ENCODE measurements at places on chromosomes 12 and 14.

DNA sequence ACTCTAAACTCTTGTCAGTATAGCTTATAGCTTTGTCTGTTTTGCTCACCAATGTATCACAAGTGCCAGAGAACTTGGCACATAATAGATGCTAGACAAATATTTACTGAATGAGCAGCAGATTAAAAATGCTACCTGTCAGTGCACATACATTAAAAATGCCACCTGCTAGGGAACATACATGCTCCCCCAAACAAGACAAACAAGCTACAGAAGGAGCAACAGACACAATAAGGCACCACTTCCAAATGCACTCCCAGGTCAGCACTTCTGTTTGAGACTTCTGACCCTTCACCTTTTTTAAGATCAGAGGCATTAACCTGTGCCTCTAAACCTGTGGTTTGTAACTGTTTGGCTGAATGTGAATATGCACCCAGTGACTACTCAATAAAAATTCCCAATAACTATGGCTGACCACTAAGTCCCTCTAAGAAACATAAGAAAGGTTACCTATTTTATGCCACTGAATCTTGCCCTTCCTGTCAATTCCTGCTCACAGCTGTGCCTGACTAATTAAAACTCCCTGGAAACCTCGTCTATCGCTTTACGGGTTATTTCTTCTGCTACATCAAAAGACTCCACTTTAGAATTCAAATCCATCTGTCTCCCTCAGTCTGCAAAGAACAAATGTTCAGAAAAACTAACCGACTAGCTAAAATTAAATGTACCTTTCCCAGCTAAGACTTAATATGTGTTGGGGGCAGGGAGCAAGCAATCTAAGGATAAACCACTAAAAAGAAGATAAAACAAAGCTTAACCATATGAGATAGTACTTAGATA, 41.0 kb downstream of the HECTD4 start:
- no peak for DNase-seq
- H3K27me3 ChIP-seq, result no peaks in the 10 kb centered on the region
- no peak overlapping the region for H3K27ac ChIP-seq
- H3K4me3 ChIP-seq, result no peak overlapping the region
- H3K4me1 ChIP-seq, result peaks cover 12% of the 10 kb centered on the region
- H3K36me3 ChIP-seq, result no peaks in the 10 kb centered on the region

DNA sequence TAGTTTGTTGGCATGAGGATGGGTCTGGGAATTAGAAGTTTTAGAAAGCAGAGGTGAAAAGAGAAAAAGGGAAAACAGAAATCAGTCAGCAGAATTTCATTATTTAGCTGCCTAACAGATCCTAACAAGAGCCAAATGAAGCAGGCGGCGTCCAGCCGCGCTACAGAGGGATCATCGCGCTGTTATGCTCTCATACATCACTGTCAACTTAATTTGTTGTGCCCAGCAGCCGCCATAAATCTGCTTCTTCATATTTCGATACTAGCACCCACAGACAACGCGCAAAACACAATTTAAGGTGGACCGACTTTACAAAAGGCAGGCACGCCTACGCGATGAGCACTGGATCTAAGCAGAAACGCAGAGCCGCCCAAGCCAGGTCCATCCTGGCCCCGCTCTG, 66.7 kb downstream of the SETD3 start:
- H3K27me3 ChIP-seq, result no peaks in the 10 kb centered on the region
- peaks cover 34% of the 10 kb centered on the region for H3K4me1 ChIP-seq
- DNase-seq, result no peak
- peaks cover 12% of the 10 kb centered on the region for H3K36me3 ChIP-seq

- DNase-seq, result peak; percentile 78
- peak overlapping the region; percentile 59 for H3K4me3 ChIP-seq
Observed at GRCh38 chr12:12474931-12475795, 87.5 kb downstream of the DUSP16 start.

GRCh38 chr12:52211716-52212585, 20.1 kb upstream of the KRT80 start:
- H3K4me1 ChIP-seq, result no peaks in the 10 kb centered on the region
- H3K4me3 ChIP-seq, result no peak overlapping the region
- peaks cover 10% of the 10 kb centered on the region for H3K27me3 ChIP-seq
- no peak overlapping the region for H3K27ac ChIP-seq
- no peaks in the 10 kb centered on the region for H3K36me3 ChIP-seq

DNA sequence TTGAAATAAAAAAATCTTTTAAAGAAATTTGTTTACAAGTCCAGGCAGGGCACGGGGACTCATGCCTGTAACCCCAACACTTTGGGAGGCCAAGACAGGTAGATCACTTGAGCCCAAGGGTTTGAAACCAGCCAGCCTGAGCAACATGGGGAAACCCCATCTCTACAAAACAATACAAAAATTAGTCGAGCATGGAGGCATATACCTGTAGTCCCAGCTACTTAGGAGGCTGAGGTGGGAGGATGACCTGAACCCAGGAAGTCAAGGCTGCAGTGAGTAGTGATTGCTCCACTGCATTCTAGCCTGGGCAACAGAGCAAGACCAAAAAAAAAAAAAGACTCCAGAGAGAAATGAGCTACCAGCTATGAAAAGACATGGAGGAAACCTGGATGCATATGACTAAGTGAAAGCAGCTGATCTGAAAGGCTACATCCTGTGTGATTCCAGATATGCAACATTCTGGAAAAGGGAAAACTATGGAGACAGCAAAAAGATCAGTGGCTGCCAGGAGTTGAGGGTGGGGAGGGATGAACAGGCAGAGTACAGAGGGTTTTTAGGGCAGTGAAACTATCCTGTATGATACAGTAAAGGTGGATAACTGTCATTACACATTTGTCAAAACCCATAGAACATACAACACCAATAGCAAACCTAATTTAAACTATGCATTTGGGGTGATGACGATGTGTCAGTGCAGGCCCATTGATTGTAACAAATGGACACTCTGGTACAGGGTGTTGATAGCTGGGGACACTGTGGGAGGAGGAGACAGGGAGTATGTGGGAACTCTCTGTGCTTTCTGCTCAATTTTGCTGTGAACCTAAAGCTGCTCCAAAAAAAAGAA, 59.9 kb downstream of the PRKAB1 start:
- no peaks in the 10 kb centered on the region for H3K27me3 ChIP-seq
- H3K36me3 ChIP-seq, result peaks cover 8% of the 10 kb centered on the region
- no peak for DNase-seq

GRCh38 chr12:12327802-12328201, 22.2 kb downstream of the MANSC1 start:
- H3K36me3 ChIP-seq, result no peaks in the 10 kb centered on the region
- DNase-seq, result no peak
- no peak overlapping the region for H3K4me3 ChIP-seq

GRCh38 chr14:97046967-97047366, 249.8 kb downstream of the VRK1 start:
- no peaks in the 10 kb centered on the region for H3K36me3 ChIP-seq
- no peak overlapping the region for H3K4me3 ChIP-seq
- no peaks in the 10 kb centered on the region for H3K27me3 ChIP-seq
- H3K4me1 ChIP-seq, result no peaks in the 10 kb centered on the region

GRCh38 chr14:86013641-86014040, 483.7 kb downstream of the FLRT2 start:
- H3K27ac ChIP-seq, result no peak overlapping the region
- no peaks in the 10 kb centered on the region for H3K36me3 ChIP-seq
- no peak overlapping the region for H3K4me3 ChIP-seq
- no peak for DNase-seq
- H3K27me3 ChIP-seq, result no peaks in the 10 kb centered on the region

Data from activated CD4-positive, alpha-beta T cell treated with anti-CD3 and anti-CD28 coated beads for 36 hours (primary cell).